SIG-M5 (cell line): ENCODE measurements at places on chromosomes 12 and 14.

- DNase-seq: no peak
Observed at GRCh38 chr14:75277815-75278421, 710 bp upstream of the FOS start.

GRCh38 chr14:61270714-61271113 lies 10.4 kb downstream of the TMEM30B start:
- DNase-seq: no peak

- DNase-seq: no peak
Observed at GRCh38 chr14:61504901-61505300, 183.5 kb downstream of the PRKCH start.

DNA sequence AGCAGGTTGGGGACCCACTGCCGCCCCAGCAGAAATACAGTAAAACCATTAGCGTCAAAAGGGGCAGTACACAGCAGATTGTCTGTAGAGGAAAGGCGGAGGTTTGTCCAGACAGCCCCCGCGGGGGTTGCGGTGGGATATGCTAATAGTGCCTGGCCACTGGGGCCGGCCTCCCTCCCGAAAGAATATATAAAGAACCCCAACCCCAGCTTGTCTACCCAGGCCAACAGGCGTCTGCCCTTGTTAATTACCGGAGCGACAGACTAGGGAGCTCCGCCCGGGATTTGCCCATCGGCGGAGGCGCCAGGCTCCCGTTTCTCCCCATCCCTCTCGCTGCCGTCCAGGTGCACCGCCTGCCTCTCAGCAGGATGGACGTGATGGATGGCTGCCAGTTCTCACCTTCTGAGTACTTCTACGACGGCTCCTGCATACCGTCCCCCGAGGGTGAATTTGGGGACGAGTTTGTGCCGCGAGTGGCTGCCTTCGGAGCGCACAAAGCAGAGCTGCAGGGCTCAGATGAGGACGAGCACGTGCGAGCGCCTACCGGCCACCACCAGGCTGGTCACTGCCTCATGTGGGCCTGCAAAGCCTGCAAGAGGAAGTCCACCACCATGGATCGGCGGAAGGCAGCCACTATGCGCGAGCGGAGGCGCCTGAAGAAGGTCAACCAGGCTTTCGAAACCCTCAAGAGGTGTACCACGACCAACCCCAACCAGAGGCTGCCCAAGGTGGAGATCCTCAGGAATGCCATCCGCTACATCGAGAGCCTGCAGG lies at the start of gene MYF5:
MYF5 (plus strand) TSS at position 217 of the 774 bp plus-strand sequence; CDS start at position 369, 152 bp downstream.
- DNase-seq: no peak

GRCh38 chr12:38691164-38691563 lies 214.2 kb downstream of the CPNE8 start:
- DNase-seq: no peak

- DNase-seq: no peak
Observed at GRCh38 chr14:81890020-81890419, 356.4 kb upstream of the SEL1L start.

- DNase-seq: no peak
Observed at GRCh38 chr14:75794615-75795038, 133.6 kb downstream of the TTLL5 start.

DNA sequence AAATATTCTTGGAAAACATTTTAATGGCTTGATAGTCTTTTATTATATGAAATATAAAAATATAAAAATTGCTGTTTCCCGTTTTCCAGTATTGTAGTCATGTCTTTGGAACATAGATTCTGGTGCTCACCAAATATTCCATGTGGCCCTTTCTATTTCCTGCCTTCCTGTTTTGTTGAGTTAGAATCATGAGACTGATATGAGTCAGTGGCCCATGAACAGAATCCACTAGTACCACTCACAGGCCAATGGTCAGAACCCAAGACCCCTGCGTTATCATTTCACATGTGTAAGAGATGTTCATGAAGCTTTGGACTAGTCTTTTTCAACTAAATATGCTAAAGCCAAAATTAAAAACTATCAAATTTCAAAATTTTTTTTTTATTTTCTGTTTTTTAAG lies 56.9 kb downstream of the BICD1 start:
- no peak for DNase-seq

DNA sequence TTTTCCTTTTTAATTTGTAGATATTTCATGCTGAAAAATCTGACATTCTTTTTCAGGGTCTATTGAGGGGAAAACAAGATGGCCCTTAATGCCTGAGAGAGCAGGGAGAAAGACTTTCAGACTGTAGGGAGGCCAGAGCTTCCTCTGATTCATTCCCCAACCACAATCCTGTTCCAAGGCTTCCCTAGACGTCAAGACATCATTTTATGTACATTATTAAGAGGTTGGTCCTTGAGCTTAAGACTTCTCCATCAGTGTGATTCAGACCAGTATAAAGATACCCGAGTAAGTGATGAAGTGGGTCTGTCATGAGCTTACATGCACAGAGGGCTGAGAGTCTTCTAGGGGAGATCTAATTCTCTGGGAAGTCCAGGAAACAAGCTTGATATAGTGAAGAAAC lies 57.3 kb downstream of the AVPR1A start:
- no peak for DNase-seq

DNA sequence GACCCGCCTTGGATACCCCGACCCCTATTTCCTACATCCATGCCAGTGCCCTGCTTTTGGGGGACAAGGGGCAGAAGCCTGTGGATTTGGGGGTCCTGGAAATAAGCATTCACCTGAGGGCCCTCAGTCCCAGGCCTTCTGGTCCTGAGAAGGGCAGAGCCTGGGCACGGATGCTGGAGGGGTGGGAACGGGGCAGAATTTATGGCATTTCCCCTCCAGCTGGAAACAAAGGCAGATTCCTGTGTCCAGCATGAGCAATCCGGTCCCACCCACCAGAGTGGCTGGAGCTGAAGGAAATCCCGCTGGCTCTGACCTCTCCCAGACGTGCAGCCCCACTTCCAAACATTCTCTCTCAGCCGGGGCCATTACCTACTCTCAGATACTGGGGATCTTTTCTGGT lies 9.3 kb downstream of the ANKRD33 start:
- no peak for DNase-seq

DNA sequence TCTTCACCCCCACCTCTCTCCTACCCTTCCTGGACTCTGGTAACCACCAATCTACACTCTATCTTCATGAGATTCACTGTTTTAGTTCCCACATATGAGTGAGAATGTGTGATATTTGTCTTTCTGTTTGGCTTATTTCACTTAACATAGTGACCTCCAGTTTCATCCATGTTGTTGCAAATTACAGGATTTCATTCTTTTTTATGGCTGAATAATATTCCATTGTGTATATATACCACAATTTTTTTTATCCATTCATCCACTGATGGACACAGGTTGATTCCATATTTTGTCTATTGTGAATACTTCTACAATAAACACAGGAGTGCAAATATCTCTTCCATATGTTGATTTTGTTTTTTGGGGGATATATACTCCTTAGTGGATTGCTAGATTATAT lies 140.5 kb downstream of the OTOGL start:
- no peak for DNase-seq

GRCh38 chr12:57838594-57839302 lies 7.8 kb downstream of the CTDSP2 start:
- DNase-seq: no peak

- DNase-seq: no peak
Observed at GRCh38 chr12:64814432-64814831, 10.0 kb upstream of the TBC1D30 start.

DNA sequence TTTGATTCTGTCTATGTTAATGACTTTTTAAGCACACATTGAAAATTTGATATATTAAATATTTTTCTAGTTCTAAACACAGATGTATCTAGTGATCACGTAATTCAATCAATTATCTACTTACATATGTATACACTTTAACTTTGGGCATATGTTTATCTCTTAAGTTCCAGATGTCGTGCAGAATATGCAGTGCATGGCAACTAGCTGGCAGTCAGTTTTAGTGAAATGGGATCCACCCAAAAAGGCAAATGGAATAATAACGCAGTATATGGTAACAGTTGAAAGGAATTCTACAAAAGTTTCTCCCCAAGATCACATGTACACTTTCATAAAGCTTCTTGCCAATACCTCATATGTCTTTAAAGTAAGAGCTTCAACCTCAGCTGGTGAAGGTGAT lies 105.3 kb downstream of the PTPRQ start:
- no peak for DNase-seq

DNA sequence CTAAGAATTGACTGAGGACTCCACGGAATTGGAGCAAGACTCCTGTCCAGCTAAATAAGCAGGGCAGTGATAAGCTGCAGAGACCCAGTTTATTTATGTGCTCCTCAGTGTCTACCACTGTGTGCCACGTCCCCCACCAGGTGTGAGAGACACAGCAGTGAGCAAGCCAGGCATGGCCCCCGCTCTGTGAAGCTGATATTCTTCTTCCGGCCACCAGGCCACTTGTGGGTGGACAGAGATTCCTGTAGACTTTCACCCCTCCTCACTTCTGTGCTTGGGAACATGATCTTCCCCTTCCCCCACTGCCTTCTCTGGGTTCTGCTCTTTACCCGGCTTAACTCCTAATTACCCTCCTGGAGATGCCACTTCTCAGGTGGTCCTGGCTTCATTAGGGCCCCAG lies 21.3 kb downstream of the BRAP start:
- no peak for DNase-seq

DNA sequence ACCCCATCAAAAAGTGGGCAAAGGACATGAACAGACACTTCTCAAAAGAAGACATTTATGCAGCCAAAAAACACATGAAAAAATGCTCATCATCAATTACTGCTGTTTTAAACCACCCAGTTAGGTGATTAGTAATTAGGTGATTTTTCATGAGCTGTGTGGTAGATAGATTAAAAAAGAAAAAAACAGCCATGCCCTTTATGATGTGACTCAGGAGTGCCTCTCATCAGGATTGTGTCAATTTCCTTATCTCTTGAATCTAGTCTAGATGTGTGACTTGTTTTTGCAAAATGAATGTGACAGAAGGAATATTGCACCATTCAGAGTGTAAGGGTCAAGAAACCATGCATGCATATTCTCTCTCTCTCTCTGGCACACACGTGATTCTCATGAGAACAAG lies 5.7 kb downstream of the OR10A7 start:
- no peak for DNase-seq

DNA sequence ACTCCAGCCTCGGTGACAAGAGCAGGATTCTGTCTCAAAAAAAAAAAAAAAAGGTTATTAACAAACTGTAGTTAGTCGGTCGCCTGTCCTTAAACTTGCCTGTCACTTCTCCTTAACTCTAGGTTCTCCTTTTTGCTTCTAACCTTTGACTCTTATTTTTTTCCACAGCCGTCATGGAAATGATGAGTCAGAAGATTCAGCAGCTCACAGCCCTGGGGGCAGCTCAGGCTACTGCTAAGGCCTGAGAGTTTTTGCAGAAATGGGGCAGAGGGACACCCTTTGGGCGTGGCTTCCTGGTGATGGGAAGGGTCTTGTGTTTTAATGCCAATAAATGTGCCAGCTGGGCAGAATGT lies 418 bp upstream of the MYG1 start:
- peak; percentile 93 for DNase-seq

DNA sequence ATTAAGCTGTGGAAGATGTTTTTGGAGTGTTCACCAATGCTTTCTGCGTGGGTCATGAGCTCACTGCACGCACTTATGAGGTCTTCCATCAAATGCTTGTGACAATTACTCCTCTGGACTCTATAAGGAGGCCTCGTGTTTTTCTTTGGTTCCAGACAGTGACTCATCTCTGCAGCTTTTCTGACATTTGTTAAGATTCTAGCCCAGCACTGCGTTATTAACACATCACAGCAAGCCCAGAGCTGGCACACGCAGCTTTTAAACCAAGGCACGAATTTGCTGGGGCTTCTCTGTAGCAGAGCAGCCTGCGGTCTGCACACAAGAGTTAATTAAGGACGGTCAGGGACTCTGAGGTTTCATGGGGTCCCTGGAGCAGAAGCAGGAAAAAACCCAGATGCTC lies 16.9 kb downstream of the MEG3 start:
- DNase-seq: no peak

- DNase-seq: no peak
Observed at GRCh38 chr12:117202556-117202955, 12.3 kb upstream of the FBXO21 start.
